NCI-H69 (cell line): ENCODE measurements at places on chromosomes 1 and 21.

DNA sequence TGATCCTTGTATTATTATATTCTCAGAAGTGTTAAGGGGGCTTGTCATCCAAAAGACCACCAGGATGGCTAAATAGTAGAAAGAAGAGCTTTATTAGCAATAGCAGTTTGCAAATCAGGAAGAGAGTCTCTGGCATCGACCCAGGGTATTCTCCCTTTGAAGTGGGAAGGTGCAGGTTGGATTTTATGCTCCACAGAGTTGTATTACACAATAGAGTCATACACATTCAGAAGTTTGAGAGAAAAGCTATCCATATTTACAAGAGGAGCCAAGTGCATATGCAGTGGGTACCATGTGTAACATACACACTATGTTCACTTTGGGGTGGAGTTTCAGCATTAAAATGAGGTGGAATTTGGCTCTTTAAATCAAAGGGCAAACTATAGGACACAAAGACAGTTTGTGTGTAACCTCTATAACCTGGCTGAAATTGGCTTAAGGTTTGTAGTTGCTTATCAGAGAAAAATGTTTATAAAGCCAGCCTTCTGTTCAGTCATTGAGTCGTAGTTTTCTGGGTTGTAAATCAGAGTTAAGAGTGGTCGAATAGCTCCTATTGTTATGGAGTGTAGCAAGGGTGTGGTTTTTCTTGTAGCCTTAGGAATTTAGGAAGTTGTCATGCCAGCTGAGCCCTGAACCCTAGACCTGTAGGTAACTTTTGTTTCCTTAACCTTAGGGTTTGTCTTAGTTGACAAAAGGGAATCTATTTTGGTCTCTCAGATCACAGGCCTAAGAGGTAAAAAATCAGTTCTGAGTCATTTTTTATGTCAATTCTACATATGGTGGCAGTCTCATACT, 125.3 kb downstream of the DNM3 start:
- DNase-seq, result no peak

DNA sequence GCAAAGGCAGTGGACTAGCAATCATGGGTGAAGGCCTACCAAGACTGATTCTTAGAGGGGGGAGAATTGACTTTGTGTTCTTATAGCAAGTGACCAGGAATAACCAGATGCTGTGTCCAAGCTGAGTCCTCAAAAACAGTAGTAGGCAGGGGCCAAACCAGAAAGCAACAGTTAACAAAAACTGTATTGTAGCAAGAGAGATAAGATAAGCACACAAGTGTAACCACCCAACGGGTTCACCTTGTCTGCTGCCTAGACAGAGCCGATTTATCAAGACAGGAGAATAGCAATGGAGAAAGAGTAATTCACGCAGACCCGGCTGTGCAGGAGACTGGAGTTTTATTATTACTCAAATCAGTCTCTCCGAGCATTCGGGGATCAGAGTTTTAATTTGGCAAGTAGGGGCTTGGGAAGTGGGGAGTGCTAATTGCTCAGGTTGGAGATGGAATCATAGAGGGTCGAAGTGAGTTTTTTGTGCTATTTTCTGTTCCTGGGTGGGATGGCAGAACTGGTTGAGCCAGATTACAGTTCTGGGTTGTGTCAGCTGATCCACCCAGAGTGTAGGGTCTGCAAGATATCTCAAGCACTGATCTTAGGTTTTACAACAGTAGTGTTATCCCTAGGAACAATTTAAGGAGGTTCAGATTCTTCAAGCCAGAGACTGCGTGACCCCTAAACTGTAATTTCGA, 8.3 kb upstream of the CSRP1 start:
- no peak for DNase-seq

GRCh38 chr1:47617381-47618221, 179.8 kb downstream of the FOXD2 start:
- no peak for DNase-seq

DNA sequence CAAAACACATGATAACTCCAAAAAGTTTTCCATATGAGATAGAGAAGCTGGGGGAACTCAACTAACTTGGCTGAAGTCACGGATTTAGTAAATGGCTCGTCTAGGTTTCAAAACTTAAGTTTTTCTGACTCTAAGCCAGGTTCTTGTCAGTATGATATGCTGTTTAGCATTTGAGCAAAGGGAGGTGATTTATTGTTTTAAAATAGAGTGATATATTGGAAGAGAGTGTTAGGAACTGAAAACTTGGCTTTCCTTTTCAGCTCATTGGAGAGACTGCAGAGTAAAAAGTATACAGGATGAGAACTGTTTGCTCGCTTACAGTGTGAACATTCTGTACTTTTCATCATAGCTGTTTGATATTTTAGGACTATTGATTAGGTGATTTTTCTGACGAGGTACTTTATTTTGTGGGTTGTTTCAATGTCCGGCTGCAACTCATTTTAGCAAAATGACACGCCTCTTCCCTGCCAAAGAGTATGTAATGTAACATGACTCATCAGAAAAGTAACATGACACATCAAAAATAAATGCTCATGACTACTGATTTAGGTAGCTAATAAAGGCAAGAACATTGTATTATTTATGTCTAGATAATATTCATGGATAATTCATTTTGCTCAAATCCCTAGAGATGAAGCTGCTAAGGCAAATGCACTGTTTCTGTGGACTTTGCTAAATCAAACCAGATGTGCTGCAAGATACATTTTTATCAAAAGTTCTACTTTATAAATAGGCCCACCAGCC, 355.1 kb downstream of the GPATCH2 start:
- DNase-seq, result no peak

GRCh38 chr1:66445492-66446181, 88.3 kb upstream of the SGIP1 start:
- no peak for DNase-seq

DNA sequence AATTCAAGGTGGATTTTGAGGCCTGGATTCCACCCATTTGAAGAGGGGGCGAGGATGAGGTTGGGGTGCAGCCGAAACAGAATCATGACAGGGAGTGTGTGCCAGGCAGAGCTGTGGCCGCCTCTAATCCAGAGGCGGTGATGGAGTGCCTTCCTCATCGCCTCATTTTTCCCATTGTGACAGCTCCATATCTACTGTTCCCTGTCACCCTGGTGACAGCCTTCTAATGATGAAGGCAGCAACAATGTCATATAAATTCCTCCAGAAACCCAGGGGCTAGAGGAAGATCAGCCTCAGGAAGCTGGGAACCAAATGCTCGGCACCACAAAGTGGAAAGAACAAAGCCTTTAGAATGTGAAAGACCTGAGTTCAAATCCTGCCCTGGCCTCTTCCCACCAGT, 42.0 kb downstream of the LRRN2 start:
- no peak for DNase-seq

GRCh38 chr1:38303843-38304242, 257.2 kb upstream of the POU3F1 start:
- DNase-seq, result no peak

DNA sequence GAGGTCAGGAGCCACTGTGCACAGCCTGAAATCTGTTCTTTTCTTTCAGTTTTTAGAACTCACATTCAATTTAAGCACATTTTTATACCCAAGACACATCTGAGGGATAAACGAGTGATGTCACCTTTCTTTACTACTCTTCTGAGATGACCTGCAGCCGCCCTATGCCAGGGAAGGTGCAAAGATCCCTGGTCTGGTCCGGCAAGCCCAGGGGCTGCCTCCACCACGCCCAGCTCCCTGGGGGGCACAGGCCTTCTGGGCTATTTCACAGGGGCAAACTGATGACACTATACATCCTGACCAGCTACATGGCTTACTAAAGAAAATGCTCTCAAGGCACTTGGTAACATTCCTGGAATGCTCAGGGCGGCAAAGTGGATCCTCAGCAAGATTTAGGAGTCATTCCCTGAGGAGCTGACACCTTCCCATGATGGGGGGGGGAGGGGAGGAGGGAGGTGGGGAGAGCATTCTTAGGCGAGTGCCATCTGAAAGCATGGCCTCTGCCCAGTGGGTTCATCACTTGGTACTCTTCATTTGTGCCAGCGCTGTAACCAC, 11.3 kb downstream of the MRAP start:
- DNase-seq, result no peak

DNA sequence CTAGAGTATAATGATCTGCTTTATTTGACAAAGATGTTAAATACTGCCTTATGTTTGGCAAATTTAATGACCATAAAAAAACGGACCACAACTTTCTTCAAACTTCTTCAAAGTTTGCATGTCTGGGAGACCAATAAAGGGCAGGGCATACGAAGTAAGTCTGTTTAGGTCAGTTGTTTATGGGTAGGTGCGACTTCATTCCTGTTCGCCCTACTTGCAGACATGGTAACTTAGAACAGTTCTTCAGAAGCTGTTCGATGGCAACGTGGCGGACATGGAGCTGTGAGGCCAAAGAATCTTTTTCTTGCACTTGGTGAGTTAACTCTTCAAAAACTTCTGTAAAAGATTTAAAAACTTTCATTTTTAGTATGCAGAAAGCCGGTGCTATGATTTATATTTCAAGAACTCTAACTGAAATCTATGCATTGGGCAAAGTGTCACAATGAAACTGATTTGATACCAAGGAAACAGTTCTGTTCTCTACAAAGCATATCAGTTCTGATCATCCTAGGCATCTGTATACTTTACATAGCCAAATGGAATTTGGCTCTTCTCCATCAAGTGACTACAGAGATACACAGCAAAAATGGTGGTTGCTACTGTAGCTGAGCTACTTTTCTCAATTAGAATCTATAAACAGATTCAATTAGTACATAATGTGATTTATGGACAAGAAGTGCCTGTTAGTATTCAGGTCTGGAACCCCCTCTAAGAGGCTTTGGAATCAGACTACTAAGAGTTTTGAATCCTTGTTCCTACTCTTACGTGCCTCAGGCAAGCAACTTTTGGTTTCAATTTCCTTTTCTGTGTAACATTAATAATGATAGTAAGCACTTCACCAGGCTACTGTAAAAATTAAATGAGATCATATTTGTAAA, 25.7 kb downstream of the C21orf91 start:
- peak; percentile 12 for DNase-seq

DNA sequence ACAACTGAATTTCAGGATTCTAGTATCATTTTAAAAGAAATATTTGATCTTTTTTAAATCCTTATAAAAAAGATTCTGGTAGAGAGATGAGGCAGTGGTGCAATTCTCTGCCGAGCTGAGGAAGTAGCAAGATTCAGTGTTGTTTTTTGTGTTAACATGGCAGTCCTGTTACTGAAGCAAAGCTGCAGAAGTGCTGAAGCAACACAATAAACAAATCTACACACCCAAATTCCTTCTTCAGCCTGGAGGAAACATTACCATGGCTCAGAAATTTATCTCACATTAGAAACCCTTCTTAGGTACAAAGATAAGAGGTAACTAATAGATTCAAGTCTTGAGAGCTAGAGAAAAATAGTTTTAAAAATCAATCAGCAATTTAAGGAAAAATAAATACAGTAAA, 216.0 kb downstream of the DENND1B start:
- no peak for DNase-seq

GRCh38 chr1:23529146-23530086, 1.6 kb downstream of the E2F2 start:
- DNase-seq, result peak; percentile 51

- DNase-seq, result no peak
These were observed 88.5 kb downstream of the PLPPR4 start for GRCh38 chr1:99352821-99353220.

- no peak for DNase-seq
These were observed 3.0 kb upstream of the SOX13 start for GRCh38 chr1:204069887-204070286.

DNA sequence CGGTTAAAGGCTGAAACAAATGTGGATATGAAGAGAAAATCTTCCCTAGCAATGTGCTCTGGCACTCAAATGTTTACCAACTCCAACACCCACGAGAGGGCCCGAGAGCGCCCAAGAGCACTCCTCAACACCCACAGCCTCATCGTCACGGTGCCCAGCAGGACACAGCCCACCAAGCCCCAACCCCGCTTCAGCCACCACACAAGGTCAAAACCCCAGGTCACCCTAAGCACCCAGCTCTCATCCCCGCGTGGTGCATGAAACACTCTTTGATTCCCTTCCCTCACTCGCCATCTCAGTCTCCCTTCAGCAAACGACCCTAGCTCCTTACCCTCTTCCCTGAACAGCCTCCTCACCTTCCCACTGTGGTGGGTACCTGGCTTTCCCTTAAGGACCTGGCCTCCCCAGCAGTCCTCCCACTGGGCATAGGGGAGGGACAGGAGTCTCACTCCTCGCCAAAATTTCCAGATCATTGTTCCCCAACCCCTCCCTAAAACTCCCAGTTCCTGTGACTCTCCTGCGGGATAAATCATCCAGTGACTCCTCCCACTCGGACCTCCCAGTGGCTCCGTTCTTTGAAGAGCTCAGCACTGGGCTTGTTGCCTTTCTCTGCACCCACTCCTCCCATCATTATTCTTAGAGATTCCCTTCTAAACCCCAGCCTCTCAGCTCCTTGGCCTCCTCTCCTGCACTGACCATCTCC, 170.4 kb upstream of the SYT6 start:
- no peak for DNase-seq

- no peak for DNase-seq
These were observed 247.9 kb downstream of the FOXD2 start for GRCh38 chr1:47685763-47686066.

- peak; percentile 76 for DNase-seq
These were observed at the start of gene SPRTN for GRCh38 chr1:231338270-231339128. Gene SPRTN (plus strand): TSS chr1:231338293. CDS start chr1:231338384, 91 bp downstream.

- DNase-seq, result no peak
These were observed 29.2 kb downstream of the EPHB2 start for GRCh38 chr1:22739648-22740385.

- DNase-seq, result no peak
These were observed 87.0 kb downstream of the EIF4G3 start for GRCh38 chr1:21089731-21090130.

GRCh38 chr1:115364046-115364779, 26.2 kb upstream of the NGF start:
- no peak for DNase-seq

DNA sequence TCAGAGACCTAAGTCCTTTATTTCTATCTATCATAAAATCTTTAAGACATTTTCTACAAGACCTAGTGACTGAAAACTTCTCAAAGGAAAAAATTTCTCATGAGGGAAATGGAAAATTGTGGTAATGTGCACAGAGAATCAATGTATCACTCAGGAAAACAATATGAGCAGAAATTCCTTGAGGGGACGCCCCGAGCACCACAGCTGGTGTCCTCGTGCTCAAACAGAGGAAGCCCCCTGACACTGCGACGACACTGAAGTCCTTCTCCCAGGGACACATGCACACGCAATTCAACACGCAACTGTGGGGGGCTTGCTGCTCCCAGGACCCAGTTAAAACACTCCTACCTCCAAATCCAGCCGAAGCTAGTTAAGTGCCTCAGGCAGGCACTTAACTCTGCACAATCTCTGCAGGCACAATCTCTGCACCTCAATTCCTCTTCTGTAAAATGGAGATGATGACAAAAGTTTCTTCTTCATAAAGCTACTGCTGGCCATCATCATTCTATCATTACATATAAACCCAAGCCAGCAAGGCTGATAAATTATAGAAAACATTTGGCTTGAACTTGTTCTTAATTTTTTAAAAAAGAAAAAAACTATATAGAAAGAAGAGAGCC, 16.0 kb downstream of the ZBTB17 start:
- no peak for DNase-seq
